ENCODE measurements at places on chromosomes 4 and X.

- no peak for DNase-seq
Observed at GRCh38 chrX:118420462-118420861, 74.6 kb downstream of the WDR44 start.

DNA sequence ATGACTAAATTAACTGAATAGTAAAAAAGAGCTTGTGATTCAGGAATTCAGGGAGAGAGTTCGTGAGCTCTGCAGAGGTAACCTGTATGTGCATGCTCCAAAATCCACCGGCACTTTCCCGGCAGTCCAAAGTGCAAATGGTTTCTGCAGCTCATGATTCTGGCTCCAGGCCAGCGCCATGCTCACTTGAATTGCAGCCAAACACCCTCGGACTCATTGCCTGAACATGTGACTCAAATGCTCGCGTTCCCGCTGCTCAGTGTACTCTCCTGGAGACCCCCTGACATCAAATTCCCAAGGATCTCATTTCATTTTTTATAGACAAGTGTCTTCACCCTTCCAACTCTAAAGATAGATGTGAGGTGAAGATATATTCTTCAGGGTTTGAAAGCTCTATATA, 44.1 kb upstream of the SH3RF1 start:
- no peak for DNase-seq

DNA sequence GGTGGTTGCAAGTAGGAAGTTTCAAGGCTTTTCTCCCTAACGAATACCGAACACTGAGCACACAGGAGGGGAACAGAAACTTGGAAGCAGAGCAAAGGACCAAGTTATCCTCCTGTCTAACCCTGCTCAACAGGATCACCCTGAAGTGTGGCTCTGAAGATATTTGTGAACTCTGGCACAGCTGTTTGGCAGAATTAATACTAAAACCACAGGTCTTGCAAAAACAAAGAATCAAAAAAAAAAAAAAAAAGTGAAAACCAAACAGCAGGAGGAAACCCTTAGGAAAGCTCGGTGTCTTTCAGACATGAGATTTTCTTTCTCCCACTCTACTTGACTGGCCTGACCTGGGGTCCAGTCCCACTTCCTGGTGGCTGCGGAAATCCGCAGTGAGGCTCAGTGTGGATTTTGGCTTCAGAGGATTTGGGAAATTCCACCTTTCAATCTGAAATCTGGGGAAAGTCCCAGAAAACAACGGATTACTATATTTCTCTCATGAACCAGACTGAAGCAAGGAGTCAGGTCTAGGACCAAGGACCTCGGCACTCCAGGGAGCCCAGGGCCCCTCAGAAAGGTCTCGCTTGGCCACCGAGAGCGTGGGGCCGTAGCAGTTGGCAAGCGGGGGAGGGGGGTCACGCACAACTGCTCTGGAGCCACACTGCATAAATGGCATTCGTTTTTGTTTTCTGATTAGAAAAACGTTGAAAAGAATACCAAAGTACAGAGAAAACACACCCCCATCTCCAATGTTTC, 867 bp downstream of the TIFA start:
- DNase-seq = no peak

DNA sequence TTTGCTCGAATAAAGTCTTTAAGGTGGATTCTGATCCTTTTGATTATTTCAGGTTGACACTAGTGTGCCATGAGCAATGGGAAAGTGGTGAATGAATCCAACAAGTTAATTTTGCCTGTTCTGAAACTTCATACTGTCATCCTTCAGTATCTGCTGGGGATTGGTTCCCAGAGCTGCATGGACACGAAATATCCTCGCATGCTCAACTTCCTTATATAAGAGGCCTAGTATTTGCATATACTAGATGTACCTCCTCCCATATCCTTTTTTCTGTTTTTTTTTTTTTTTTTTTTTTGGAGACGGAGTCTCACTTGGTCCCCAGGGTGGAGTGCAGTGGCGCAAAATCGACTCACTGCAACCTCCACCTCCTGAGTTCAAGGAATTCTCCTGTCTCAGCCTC, 23.0 kb upstream of the PDS5A start:
- DNase-seq = no peak

GRCh38 chr4:92120810-92121498, 182.8 kb upstream of the GRID2 start:
- no peak for DNase-seq

- no peak for DNase-seq
Observed at GRCh38 chr4:52235552-52236201, 184.6 kb downstream of the SPATA18 start.

- DNase-seq = no peak
Observed at GRCh38 chr4:188732131-188732530, 592.9 kb downstream of the TRIML1 start.

DNA sequence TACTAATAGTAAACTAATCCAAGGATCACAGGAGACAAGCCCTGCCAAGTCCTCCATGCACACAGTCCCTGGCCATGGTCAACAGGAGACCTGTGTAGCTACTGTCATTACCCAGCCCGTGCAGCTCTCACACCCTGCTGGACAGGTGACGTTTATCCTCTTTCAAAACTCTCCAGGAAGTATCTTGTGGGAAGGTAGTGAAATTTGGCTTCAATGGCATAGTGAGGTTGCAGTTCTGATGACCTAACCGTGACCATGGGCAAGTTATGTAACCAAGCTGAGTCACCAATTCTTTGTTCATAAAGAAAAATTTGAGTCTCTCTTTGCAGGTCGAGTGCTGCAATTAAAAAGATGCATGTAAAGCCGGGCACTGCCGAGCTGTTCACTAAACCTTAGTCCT, 11.3 kb upstream of the SLC2A9 start:
- DNase-seq = no peak

- no peak for DNase-seq
Observed at GRCh38 chr4:54662901-54663585, 5.3 kb downstream of the KIT start.

- DNase-seq = no peak
Observed at GRCh38 chr4:128787509-128788311, 21.8 kb upstream of the JADE1 start.

GRCh38 chr4:163588532-163588931, 94.0 kb downstream of the TMA16 start:
- no peak for DNase-seq

- DNase-seq = no peak
Observed at GRCh38 chr4:109816082-109816442, 500 bp downstream of the GAR1 start.

- no peak for DNase-seq
Observed at GRCh38 chrX:109187473-109188168, 294.3 kb downstream of the GUCY2F start.

GRCh38 chr4:89410687-89411086, 103.1 kb upstream of the GPRIN3 start:
- DNase-seq = no peak

GRCh38 chr4:130067419-130067818, 971.5 kb downstream of the C4orf33 start:
- DNase-seq = no peak

GRCh38 chrX:133444196-133444595, 28.9 kb upstream of the GPC4 start:
- DNase-seq = no peak

- no peak for DNase-seq
Observed at GRCh38 chr4:168981460-168981859, 28.6 kb downstream of the CBR4 start.

Data from occipital lobe (tissue), 3 donors.